ENCODE measurements at places on chromosomes 2 and 18.

GRCh38 chr2:233199870-233200269 is 51.6 kb upstream of the ATG16L1 start:
- DNase-seq, result no peak

DNA sequence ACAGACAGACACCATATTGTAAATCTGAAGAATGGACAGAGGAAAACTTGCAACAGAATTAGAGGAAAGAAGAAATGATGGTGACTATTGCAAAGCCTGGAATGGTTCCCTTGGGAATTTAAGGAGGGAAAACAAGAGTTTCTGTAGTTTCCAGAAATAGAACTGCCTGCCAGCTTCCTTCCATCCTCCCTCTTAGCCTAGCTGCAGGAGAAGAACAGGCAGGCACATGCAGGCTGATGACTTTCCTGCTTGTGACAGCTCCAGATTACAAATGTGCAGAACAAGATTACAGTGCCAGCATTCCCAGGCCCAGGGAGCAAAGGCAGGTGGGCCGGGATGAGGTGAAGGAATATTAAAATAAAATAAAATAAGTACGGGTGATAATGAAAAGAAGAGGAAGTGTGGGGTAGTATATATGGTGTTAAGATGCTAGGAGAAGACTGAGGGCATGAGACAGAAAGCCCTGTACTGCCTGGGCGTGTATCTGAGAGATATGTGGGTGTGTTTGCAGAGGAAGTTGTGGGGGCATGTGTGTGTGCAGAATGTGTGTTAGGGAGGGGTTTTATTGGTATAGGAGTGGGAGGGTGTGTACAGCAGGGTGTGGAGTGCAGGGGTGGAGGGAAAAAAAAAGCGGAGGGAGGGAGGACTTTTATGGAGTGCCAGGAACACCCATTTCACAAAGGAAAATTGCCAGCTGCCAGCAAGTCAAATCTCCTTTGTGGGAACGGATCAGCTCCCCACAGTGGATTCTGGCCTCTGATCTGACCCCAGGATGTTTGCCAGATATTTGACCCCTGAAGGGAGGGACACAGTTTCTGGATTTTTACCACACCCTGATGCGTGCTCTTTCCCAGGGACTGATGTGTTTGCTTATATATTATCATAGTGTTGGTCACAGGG is 43.9 kb upstream of the NEMP2 start:
- DNase-seq, result peak; percentile 38

DNA sequence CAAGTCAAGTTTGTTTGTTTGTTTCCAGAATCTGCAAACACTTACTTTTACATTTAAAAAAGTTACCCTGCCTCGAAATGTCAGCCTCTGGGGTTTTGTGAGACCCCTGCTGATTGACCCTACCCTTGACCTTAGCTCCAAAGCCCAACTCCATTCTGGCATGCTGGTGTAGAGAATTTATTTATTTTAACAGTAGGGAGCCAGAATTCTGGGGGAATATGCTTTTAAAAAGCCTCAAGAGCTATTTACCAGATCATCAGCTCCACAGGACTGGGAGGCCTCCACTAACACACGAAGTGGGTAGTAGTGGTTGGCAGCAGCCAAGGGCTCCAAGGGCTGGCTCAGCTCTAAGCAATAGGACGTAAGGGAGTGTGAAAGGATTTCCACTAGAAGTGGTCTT is 23.2 kb upstream of the GREB1L start:
- DNase-seq, result no peak

GRCh38 chr2:118611691-118612090 is 235.8 kb downstream of the EN1 start:
- DNase-seq, result no peak

- DNase-seq, result no peak
These were observed 29.4 kb upstream of the REEP1 start for GRCh38 chr2:86366651-86367498.

- DNase-seq, result no peak
These were observed 81.3 kb downstream of the NFATC1 start for GRCh38 chr18:79476918-79477571.

- no peak for DNase-seq
These were observed 11.8 kb downstream of the GNAL start for GRCh38 chr18:11700876-11701275.

DNA sequence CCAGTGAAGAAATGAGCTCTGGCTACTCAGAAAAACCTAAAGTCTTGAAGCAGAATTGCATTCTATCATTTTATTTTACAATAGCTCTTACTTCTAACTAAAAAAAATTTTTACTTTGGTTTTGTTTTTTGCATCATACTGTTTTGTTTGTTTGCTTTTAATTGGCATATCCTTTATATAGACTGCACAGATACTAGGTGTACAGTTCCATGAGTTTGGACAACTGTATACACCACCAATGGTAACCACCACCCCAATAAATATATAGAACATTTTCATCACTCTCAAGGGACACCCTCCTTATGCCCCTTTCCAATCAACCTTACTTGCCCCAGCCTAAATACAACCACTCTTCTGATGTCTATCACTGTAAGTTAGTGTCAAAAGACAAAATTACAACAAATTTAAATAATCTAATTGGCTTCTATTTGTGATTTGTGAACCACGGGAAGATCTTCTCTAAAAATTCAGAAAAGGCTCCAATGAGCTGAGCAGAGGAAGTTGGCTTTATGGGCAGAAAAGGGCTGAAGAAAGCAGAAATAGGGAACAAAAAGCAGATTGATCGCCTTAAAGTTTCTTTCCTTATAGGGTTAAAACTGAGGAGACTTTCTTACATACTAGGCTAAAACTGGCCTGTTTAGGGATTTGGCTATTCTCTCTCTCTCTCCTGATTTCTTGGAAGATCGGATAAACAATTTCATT is 22.2 kb upstream of the SOS1 start:
- no peak for DNase-seq

GRCh38 chr2:16635791-16636699 is 29.6 kb downstream of the CYRIA start:
- no peak for DNase-seq

DNA sequence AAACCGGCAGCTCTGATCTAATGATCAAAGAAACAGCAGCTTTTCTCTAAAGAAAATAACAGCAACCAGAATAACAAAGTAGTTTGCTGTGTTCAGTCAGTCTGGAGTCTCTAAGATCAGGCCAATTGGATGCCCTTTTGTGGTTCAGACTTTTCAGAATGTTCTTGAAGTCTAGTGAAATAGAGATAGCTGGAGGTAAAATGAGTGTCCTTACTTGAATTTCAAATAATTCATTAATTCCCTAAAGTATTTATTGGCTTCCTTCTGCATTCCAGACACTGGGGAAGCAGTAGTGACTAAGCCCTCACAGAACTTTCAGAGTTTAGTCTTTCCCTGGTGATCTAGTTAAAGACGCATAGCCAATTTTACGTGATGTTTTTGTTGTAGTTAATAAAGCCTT is 58.7 kb downstream of the C18orf54 start:
- peak; percentile 58 for DNase-seq

DNA sequence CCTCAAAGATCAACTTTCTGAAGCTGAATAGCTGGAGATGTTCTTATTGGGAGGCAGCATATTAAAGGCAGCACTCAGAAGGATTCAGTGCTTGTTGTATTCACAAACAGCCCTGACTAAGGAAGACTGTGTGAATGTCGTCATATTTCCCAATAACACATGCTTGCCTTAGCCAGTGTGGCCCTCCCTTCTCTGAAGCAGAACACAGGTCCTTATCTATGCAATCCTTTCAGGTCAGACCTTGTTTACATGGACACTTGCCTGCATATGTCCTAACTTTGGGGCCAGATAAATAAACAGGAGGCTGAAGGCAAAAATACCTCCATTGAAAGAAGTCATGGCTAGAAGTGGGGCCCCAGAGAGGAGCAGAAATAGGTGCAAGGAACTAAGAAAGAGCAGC is 97.2 kb downstream of the SLC4A3 start:
- DNase-seq, result no peak

DNA sequence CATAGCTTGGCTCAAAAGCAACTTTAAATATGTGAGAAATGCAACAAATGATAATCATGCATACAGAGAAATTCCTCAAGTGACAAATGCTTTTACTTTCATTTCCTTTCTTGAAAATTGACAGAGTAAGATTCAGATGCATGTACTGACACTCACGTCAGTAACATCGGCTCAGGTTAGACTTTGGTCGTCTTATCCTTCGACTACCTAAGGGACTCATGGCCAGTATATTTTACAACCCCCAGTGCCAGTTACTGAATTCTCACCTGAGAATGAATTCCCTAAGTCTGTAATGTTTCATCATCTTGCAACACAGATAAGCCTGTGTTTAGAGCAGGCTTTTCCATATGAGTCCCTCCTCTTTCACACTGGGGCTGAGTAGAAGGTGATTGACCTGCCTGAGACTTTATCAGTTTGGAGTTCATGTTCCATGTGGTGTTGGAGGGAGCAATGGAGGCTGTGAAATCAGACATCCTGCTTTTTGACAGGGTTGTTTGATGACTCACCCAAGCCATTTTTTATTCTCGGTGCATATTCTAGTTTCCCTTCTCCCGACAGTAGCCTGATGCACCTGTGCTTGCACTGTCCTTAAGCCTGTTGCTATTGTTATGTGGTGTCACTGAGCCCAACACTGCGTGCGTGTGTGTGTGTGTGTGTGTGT is 30.5 kb upstream of the ATP8B1 start:
- no peak for DNase-seq

DNA sequence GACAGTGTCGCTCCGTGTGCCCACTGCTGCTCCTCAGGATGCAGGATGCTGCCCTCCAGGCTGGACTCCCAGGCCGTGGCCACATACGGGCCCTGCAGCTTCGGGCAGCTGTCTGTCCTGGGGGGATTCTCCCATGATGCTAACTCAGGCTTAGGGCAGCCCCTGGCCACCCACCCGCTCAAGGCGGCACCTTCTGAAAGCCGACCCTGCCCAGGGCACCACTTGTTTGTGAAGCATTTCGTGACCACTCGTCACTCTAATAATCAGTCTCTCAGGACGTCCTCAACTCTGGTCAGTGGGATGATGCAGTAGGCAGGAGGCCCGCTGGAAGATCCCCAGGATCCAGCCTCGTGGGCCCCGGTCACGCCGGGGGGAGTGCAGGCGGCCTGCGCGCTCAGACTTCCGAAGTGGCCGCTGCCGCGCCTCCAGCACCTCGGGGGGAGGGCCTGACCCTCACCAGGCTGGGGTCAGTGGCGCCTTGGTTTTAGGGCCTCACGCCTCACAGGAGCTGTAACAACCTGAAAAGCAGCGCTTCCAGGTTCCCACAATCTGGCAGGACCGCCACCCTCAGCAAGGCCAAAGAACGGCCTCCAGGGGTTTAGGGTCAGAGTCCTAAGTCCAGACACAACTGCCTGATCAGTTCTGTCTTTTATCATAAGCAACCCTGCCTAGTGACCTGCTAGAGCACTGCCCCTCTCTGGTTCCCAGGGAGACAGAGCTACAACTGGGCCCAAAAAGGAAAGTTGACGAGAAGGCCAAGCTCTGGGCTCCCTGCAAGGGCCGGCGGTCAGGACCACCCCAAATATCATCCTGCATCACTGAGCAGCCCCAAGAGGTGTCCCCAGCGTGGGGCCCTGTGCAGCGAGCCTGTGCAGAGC is 53.0 kb downstream of the EIPR1 start:
- no peak for DNase-seq

GRCh38 chr18:66560094-66560493 is 43.8 kb downstream of the CDH19 start:
- DNase-seq, result no peak

GRCh38 chr18:8602040-8602439 is 7.2 kb upstream of the RAB12 start:
- DNase-seq, result no peak

GRCh38 chr2:218289639-218290315 is 2.5 kb downstream of the TMBIM1 start:
- DNase-seq, result peak; percentile 61

DNA sequence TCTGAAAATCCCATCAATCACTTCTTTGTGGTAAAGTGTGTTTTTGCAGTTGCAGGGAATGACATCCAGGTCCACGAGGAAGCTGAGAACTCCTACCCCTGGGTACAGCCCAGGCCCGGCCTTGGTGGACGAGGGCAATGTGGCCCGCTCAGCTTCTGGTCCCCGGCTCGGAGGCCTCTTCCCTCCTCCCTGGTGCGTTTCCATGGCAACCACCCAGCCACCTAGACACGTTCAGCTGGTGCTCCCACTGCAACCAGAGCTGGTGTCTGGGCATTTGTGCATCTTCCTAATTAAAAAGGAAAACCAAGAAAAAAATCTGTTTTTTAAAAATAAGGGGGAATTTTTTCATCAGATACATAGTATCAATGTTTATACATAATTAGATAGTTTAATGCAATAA is 603.6 kb upstream of the SALL3 start:
- no peak for DNase-seq

DNA sequence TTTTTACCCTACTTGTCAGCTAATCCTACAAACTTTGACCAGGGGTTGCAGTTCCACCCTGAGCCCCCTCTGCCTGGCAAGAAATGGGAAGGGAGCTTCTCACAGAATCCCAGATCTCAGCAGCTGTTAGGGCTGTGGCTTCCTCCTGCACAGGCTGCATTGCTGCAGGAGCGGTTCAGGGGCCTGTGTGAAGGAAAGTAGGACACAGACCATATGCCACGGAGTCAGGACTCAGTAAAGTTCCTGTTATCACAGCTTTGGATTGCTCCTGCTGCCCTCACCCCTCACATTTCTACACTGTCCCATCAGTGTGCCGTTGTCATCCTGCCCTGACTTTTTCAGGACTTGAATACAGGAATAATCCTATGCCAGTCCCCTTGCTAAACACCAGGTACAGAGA is 62.8 kb upstream of the SP3 start:
- DNase-seq, result no peak

GRCh38 chr2:241859017-241859435 is 332 bp upstream of the PDCD1 start:
- DNase-seq, result no peak

DNA sequence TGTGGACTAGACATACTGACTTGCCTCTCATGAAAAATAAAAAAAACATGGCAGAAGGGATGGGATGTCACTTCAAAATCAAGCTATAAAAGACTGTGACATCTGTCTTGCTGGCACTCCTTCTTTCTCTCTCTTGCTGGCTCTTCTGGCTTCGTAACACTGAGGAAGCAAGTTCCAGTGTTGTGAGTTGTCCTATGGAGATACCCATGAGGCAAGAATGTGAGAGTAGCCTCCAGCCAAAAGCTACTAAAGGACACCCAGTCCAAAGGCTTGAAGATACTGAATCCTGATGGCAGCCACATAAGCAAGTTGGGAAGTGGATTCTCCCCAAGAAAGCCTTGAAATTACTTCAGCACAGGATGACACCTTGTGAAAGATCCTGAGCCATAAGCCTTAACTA is 376.1 kb upstream of the TMEFF2 start:
- no peak for DNase-seq

GRCh38 chr2:73013936-73014335 is 57.6 kb downstream of the SFXN5 start:
- no peak for DNase-seq

DNA sequence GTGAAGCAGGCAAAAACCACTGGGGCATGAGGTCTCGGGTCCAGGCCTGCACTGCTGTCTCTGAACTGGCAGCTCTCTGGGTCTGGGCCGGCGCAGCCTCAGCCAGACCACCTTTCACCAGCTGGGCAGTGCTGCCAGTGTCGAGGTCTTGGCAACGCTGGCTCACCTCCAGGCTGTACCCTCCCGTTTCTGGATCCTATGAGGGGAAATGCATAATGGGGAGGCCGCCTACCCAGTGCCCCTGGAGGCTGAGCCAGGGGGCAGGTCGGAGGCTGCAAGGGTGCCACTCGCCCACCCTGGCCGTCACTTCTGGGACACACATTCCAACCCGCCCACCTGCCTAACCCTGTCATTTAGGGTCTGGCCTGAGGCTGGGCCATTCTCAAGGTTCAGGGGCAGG is 24.6 kb downstream of the KIF1A start:
- DNase-seq, result no peak

Measured in stromal cell of bone marrow (primary cell).